ENCODE measurements at places on chromosomes 13 and 19.

DNA sequence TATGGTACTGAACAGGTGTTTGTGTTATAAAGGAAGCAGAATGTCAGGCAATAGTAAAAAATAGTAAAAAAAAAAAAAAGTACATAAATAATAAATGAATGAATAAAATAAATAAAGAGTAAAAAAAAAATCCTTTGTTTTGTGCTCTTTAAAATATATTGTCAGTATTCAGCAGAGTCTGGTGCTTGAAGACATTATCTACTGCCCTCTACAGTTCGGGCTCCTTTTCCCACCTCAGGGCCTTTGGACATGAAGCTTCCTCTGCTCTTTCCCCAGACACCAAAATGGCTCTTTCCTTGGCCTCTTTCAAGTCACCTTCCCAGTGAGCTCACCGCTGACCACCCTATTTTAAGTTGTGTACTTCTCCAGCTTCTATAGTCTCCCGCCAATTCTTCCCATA, 137.5 kb downstream of the TNFRSF19 start:
- DNase-seq = no peak

DNA sequence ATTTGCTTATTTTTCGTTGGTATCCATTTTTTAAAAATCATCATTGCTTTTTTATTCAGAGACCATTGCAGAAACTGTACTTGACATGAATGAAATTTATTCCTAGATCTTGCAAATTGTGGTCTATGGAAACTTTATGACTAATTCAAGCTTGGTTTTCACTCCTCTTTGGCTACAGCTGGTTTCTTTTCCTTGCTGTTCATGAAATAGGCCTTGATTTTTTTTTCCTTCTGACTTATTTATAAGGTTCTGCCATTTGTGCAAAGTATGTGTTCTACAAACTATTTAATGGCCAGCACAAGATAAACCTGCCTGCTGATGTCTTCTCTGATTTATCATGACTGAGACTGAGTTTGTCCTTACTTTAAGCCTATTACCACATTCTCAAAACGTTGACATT, 764.0 kb upstream of the SLITRK5 start:
- no peak for DNase-seq

GRCh38 chr19:48833049-48833448, 3.2 kb downstream of the HSD17B14 start:
- no peak for DNase-seq

- no peak for DNase-seq
Observed at GRCh38 chr13:60431108-60431700, 34.2 kb downstream of the TDRD3 start.

DNA sequence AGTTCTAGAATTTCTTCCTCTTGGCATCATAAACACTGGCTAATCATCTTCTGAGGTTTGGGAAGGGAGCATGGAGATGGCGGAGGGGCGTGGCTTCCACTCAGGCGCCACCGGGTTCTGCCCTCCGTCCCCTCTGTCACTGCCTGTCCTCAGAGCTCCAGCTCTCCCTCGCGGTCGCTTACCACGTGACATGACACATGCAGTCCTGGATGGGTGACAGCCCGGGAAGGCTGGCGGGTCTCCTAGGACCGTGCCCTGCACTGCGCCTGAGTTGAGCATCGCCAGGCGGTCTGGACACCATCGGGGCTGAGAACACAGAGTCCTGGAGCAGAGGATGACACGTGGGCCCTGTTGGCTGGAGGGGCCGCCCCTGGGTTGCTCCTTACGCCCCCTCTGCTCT, 123.3 kb downstream of the RAB20 start:
- no peak for DNase-seq

GRCh38 chr19:10471909-10472308, 31.2 kb downstream of the KEAP1 start:
- no peak for DNase-seq

DNA sequence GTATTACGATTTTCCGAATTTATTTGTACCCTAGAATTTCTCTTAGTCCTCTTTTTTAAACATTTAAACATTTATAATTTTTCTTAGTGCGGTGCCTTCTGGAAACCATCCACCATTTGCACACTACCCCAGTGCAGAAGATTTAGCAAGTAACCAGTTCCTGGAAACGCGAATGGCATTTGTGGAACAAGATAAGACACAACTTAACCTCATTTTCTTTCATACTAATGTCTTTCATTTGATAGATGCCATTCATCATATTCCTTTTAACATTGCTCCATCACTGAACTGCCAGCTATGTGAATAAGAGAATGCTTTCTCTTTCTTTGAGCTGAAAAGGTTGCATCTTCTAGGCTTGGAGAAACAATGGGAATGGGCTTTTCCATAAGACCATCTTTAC, 6.8 kb downstream of the FRY start:
- no peak for DNase-seq

GRCh38 chr13:105552078-105552477, 983.4 kb downstream of the EFNB2 start:
- DNase-seq = no peak

- DNase-seq = no peak
Observed at GRCh38 chr19:49570997-49571676, 9.2 kb downstream of the NOSIP start.

DNA sequence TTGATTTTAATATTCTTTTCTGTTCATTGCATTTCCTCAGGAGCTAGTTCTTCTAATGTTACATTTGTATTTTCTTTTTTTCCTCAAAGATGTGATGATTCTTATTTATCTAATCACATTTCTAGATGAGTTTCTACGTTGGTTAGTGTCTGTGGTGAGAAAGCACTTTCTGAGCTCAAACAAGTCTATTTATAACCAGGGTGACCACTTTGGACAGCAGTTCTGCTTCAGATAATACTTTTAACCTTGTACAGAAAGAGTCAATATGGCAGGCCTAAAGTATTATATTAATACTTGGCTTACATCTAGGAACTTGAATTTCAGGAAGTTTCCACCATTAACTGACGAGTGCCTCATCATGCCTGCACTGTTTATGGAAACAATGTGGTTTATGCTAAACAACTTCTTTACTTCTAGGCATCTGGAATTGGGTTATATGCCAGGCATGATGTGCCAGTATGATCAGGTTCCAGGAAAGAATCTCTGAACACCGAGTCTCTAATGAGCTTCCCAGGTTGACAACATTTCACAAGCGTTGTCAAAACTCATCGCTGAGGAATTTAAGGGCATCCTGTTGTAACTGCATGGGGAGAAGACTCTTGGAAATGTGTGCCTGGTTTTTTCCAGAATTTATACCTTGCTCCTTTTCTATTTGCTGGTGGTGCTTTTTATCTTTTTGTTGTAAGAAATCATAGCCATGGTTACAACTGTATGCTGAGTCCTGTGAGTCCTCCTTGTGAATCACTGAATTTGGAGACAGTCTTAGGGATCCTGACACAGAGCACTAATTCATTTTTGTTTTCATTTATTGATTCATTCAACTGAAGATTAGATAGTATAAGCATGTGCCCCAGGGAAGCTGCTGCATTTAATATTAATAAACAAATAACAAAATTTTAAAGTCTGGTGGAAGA, 344.4 kb upstream of the PCDH9 start:
- DNase-seq = no peak

GRCh38 chr13:28438598-28439334, 56.2 kb downstream of the FLT1 start:
- no peak for DNase-seq

DNA sequence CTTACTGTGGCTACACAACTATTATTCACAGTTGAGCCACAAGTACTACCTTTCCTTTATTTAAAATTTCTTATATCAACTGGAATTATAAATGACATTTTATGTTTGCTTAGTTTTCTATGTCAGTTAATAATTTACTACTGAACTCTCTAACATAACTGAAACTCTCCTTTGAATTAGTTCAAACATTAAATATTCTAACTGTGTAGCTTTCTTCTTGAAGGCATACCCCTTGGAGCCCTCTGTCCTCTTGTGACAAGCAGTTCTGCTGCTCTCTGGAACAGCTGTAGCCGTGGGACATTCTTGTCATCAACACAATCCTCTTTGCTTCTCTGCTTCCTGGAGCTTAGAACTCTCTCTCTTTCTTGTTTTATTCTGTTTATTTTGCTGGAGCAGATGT, 244.8 kb downstream of the NHLRC3 start:
- no peak for DNase-seq

- DNase-seq = no peak
Observed at GRCh38 chr19:41533671-41534215, 42.2 kb upstream of the CEACAM21 start.

All from activated CD4-positive, CD25-positive, alpha-beta regulatory T cell treated with anti-CD3 and anti-CD28 coated beads, Interleukin-2, amount 50 U/mL, for 72 hours (primary cell).